ENCODE measurements at places on chromosomes 3 and 15. TPM values are rescaled to one million over a fixed set of nuclear protein-coding genes. Genes with fewer than 3 reads are reported as not detected.

- peak; percentile 46 for DNase-seq
These were observed 63.7 kb downstream of the SLC30A4 start for GRCh38 chr15:45458746-45459403.

DNA sequence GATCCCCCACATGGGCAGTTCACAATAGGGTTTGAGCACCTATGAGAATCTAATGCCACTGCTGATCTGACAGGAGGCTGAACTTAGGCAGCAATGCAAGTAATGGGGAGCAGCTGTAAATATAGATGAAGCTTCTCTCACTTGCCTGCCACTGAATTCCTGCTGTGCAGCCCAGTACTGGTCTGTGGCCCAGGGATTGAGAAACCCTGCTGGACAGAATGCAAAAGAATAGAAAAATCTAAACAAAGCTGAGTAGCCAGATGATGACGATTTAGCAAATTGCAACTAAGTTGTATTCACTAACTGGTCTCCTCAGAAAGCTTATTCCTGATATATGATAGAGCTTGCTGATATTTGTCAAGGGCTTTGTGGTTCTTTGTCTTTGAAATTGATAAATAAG lies 34.3 kb upstream of the APH1B start:
- DNase-seq, result no peak

The ZMYND10 gene
- 0.25 TPM for total RNA-seq

- no peak for DNase-seq
These were observed 290.6 kb downstream of the IL5RA start for GRCh38 chr3:2819571-2819970.

DNA sequence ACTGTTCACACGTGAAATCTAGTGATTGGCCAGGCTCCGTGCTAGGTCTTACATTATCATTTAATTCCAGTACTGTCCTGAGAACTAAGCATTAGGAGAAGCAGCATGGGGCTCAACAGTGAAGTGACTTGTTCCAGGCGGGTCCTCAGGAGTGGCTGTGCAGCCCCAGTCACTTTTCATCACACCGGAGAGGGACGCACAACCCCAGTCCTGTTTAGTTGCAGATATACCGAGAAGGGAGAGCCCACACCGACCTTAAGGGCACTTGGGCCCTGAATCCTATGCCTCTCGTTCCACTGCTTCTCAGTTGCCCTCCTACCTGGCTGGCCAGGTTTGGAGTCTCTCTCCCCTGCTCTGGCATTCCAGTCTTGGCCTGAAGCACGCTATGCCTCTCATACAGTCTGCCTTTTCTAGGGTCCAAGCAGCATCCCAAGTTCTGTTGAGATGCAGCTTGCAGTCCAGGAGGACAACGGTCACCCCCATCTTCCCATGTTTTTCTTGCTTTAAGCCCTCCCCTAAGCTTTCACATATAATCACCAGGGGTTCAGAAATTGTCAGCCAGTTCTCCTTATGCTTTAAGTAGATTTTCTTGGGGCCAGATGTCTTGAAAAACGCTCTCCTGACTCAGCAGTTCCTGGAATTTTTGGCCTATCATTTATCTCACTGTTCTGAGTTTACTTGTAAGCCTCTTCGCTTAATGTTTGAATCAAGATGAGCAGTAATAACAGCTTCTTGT lies 10.1 kb downstream of the FAM131A start:
- DNase-seq, result no peak

The ATP13A5 gene
- not detected for total RNA-seq

GRCh38 chr3:101998256-101998926 lies 149.1 kb downstream of the NFKBIZ start:
- no peak for DNase-seq

The CILP gene
- not detected for total RNA-seq
